ENCODE measurements at places on chromosomes 4 and X.

- DNase-seq = no peak
Measured at GRCh38 chr4:106318511-106318910, 2.2 kb downstream of the AIMP1 start.

DNA sequence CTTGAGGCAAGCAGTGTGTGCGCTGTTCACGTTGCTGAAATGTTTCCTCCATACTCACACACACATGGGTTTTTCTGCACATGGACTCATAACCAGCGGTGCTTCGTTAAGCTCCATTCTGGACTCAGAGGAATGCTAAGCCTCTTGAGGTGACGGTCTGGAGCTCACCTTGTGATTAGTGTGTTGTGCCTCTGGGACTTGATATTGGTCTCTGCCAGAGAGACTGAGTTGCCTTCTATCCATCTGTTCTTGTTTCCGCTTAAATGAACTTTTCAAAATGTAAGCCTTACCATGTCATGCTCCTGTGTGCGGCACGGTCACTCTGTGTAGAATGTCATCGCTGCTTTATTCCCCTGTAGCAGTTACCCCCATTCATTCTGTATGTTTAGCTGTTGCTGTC, 42.5 kb downstream of the ADD1 start:
- no peak for DNase-seq

DNA sequence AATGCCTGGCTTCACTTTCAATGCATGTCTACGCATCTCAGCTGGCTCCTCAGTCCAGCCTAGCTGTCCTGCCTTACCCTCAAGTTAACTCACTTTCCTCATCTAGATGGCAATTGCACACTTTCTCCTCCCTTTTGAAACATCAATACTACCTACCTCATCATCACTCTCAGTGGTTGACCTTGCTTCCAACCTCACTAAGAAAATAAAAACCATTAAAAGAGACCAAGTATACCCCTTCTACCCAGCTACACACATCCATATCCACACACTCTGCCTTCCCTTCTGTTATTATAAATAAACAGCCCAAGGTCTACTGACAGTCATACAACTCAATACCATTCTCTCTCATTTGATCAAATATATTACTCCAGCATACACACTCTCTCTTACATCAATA, 21.5 kb downstream of the SLC10A7 start:
- DNase-seq = no peak

- no peak for DNase-seq
Measured at GRCh38 chrX:23901060-23901459, 6.7 kb downstream of the APOO start.

GRCh38 chr4:53274609-53275268, 91.1 kb downstream of the SCFD2 start:
- DNase-seq = no peak

DNA sequence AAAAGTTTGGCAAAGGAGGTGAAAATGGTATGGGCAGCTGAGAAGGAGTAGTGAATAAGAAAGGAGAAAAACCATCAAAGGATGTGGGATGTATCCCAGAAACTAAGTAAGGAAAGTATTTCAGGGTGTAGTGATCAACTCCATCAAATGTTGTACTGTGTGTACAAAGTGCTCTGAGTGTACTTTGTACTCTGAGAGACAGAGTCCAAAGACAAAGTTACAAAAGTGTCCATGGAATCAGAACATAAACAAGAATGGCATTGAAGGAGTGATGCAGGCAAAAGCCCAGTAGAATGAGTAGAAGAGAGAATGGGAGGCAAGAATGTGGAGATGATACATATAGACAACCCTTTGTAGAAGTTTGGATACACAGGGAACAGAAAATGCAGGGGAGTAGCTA, 12.3 kb upstream of the PGRMC1 start:
- no peak for DNase-seq

GRCh38 chr4:159562366-159562765, 459.5 kb downstream of the RAPGEF2 start:
- no peak for DNase-seq

DNA sequence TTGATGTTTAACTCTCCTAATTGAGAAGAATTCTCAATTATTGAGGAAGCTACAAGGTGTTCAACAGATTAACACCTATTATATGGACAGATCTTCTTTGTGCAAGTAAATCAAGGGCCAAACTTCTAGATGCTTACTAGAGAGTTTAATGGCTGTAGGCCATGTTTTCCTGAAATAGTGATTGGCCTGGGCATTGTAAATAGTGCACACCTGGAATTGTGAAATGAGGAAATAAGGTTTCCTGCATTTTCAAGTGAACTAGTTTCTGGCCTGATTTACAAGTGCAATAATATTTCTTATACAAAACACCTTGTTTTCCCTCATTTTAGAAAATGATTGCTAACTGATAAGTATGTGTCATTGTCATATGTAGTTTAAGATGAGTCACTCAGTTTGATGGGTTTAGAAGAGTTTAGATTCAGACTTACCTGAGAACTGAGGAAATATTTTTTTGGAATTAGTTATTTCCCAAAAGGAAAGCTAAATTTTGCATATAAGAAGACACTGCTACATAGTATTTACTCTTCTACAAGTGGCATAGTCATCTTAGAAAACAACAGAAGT, 21.2 kb downstream of the AFF1 start:
- DNase-seq = no peak

- DNase-seq = no peak
Measured at GRCh38 chr4:1169691-1170096, 2.7 kb downstream of the SPON2 start.

DNA sequence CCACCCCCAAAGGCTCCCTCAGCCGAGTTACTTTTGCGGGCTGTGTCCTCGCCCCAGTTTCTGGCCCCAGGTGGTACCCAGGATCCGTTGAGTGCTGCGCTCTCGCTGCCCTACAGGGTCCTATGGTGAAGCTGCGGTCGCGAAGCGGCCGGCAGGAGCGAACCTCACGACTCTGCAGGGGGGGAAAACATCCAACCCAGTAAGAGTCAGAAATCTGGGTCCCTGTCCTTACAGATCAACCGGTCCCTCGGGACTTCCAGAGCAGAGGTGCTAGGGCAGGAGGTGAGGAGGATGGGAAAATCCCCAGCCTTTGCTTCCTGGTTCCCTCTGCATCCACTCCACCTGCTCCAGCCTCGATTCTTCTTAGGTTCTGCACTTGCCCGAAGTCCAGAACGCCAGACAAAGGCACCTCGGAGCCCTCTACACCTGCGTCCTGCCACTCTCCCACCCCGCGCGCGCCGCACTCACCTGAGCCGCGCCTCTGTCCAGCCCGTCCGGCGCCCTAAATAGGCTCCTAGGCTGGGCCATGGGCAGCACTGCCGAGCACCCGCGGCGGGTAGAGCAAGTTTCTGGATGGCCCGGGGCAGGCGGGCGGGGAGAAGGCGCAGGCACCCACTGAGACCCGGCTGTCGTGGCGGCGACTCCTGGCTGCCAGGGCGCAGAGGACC, at the start of gene HS3ST1:
HS3ST1 (minus strand) TSS at position 664 of the 668 bp plus-strand sequence. CDS start 28,889 bp downstream, outside the sequence.
- DNase-seq = no peak

DNA sequence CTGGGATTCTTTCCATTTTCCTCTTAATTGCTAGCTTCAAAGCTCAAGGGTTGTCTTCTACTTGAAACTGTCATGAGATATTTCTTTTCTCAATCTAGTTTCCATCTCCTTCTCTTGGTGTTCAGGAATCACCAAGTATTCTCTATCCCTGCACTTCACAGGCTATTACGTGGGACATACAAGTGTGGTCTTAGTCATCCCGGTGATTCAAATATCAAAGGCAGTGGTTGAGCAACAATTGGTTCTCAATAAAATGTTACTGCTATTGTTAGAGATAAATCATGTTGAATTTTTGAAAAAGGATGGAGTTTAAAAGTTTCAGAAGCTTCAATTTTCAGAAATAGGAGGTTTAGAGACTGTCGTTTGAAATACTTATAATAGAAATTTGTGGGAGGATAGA, 812.9 kb downstream of the FSTL5 start:
- no peak for DNase-seq

DNA sequence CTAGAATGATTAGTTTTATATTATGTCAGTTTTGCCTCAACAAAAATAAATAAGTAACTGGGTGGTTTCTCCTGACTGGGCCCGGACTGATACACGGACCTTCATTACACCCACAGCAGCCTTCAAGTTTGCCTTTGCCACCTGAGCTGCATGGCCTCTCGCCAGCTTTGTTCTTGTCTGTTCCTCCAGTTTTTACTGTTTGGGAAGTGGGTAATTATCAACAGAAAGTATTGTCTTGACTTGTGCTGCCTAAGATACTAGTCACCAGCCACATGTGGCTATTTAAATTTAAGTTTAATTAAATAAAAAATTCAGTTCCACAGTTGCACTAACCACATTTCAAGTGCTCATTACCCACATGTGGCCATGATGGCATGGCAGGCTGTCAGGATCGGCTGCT, 74.7 kb upstream of the INTU start:
- no peak for DNase-seq

DNA sequence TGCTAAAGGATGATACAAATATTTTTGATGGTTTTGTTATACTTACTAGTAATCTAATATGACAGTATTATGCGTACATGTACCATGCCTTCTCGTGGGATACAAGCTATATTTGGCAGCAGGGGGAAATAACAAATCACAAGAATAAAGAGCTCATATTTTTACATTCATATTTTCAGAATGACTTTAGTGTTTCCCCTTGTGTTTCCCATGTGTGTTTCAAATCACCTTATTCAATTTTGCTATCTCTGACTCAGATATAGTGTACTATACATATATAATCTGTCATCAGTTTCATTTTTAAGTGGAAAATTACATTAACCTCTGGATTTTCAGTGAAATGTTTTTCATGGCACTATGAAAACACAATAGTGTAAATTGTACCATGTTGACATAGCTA, 146.8 kb downstream of the RPA4 start:
- no peak for DNase-seq

DNA sequence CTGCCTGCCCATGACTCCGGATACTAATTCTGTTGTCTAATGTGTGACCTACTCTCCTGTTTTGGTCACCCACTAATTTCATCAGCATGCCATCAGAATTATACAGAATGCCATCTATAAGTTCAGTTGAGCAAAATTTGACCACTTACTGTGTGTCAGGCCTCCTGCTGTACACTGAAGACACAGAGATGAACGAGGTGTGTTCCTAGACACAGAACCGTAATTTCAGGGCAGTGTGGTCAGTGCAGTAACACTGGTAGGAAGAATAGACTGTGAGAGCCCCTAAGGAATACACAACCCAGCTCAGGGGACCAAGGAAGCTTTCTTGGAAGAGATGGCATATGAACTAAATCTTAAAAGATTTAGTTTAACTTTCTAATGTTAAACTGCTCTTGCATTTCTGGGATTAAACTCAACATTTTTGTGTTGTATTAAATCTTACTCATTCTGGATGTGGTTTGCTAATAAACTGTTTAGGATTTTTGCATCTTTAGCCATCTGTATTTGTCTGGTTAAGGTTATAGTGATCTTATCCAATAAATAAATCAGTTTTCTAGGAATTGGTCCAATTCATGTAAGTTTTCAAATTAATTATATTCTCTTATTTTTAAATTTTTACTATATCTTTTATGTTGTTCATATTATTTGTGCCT, 34.3 kb downstream of the KANTR start:
- no peak for DNase-seq

- DNase-seq = no peak
Measured at GRCh38 chrX:29561417-29561816, 653.9 kb upstream of the MAGEB2 start.

GRCh38 chr4:114108869-114109268, 129.4 kb upstream of the ARSJ start:
- no peak for DNase-seq

DNA sequence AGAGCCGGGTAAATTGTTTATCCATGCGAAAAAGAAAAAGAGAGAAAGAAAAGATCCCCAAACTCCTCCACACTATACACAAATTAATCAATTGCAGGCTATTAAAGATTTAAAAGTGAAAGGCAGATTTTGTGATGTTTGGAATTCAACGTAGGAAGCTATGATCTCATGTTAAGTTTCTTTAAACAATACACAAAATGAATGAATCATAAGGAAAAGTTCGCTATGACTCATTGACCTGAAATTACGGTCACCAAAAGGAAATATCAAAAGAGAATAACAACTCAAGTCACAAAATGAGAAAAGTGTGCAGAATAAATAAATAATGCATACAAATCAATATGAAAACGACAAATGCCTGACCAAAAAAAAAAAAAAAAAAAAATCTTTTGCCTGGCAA, 28.6 kb downstream of the CLNK start:
- no peak for DNase-seq

GRCh38 chrX:20225488-20225833, 41.2 kb downstream of the RPS6KA3 start:
- no peak for DNase-seq

GRCh38 chr4:17492876-17493275, 19.0 kb downstream of the QDPR start:
- no peak for DNase-seq

DNA sequence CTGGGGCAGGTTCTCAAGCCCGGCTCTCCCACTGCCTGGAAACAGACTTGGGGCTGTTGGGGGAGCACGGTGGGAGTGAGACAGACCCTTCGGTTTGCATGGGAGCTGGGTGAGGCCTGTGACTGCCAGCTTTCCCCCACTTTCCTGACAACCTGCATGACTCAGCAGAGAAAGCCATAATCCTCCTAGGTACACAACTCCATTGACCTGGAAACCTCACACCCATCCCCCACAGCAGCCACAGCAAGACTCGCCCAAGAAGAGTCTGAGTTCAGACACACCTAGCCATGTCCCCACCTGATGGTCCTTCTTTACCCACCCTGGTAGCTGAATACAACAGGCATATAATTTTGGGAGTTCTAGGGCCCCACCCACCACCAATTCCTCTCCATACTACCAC, 57.6 kb upstream of the UBQLN2 start:
- no peak for DNase-seq

- DNase-seq = no peak
Measured at GRCh38 chr4:82797405-82798111, 1.0 kb downstream of the SCD5 start.

DNA sequence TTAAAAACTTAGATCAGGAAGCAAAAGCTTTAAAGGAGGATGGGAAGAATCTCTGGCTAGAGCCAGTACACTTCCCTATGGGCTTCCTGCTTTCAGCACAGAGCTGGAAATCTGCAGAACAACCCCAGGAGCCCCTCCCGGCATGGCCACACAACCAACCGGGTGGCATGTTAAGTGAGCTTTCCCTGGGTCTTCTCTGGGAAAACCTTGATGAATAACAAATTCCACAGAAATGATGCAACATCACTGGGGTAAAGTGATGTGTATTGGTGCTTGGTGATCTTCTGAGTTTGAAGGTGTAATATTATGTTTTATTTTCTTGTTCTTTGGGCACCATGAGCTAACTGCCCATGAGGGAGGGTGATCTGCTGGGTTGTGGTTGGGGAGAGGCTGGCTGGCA, 22.1 kb downstream of the NHS start:
- DNase-seq = no peak

DNA sequence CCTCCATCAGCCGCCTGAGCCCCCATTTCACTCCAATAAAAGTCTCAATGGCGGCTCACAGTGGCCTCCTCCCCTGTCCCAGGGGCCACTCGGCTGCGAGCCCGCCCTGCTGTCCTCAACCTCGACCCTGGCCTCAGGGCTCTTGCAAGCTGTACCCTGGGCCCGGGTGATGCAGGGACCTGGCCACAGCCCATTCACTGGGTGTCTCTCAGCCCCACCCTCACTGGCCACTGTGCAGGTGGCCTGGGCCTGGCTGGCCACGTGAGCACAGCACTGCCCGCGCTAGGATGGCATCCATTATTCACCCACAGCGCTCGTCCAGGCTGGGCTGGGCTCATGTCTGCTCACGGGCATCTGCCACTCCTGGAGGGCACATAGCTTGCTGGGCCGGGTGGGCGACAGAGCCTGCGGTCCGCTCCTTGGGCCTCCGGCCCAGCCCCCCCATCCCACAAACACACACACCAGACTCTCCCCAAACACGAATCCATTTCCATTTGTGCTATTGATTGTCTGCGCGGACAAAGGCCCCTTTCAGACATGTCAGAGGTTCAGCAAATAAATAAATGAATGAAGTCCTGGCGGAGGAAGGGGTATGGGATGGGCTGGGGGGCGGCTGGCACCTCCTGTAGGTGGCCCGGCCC, 16.5 kb upstream of the FGFR3 start:
- no peak for DNase-seq

All from left renal cortex interstitium (tissue), 4 donors.